ENCODE measurements at places on chromosomes 2 and 18.

- peak; percentile 27 for DNase-seq
Measured at GRCh38 chr2:230798769-230799399, 65.9 kb upstream of the ITM2C start.

DNA sequence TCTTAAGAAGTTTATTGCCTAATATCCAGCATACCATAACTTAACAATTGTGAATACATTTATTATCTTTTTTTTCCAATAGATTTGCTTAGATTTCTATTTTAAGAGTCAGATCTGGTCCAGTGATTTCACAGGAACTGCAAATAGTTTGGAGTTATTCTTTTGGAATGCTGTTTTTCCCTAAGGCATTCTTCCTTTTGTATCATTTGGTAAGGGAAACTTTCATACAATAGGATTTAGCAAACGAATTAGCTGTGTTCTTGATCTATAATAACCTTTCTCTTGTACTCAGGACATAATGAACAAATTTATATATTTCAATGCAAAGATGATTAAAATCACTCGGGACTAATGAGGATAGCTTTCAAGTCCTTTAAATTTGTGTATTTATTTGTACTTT, 201.6 kb downstream of the ERBB4 start:
- no peak for DNase-seq

DNA sequence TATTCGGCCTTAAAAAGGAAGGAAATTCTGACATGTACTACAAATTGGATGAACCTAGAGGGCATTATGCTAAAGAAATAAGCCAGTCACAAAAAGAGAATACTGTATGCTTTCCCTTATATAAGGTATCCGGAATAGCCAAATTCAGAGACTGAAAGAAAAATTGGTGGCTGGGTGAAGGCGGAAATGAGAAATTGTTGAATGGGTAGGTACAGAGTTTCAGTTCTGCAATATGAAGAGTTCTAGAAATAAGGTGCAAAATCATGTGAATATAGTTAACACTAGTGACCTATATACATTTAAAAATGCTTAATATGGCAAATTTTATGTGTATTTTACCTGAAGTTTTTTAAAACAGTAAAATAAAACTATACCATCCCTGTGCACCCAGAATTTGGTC, 43.1 kb downstream of the RMP24 start:
- no peak for DNase-seq

DNA sequence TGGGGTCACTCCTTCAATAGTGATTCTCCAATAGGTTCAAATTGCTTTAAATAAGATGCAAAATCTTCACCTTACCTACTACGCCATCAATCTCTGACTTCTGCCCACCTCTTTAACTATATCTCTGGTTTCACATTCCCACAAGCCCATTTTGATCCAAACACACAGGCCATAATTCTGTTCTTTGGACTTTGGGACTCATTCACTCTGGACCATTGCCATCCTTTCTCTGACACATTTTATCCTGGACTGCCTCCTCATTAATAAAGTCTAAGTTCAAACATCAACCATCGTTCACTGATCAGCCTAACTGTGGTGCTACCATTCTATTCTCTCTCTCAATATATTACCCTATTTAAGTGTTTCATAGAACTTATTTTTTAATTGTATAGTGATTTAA, 332.2 kb downstream of the GALNT13 start:
- no peak for DNase-seq

DNA sequence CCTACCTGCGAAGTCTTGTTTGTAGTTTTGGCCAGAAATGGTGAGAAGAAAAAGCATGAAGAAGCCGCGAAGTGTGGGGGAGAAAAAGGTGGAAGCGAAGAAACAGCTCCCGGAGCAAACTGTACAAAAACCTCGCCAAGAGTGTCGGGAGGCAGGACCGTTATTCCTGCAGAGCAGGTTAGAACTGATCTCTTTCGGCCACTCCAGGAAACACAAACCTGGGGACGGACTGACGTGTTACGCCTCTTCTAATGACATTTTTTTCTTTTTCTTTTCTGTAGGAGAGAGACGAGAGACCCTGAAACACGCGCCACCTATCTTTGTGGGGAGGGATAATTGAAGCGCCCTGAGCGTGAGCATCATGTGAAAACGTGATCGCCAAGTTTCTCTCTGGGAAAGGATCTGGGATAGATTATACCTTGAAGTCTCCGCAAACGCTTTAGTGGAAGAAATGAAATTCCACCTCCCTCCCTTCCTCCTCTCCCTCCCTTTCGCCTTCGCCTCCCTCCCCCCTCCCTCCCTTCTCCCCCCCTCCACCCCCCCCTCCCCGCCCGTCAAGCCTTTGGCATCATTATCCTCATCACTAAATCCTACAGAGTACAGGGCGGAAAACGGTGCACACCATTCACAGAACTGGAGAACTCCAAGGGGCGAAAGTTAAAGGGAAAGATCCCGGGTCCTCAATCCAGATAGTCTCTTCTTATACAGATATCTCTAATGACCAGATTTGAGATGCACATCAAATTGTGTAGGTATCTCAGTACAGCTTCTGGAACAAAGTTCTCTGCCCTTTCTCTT, at the start of gene ZEB2:
ZEB2 (minus strand) TSS at position 186 of the 798 bp plus-strand sequence. CDS start 2,769 bp downstream, outside the sequence.
- DNase-seq = peak; percentile 87
